ENCODE measurements at places on chromosomes 4 and X.

GRCh38 chrX:17012465-17012864, 66.0 kb downstream of the REPS2 start:
- DNase-seq = no peak

GRCh38 chr4:114091546-114091945, 112.1 kb upstream of the ARSJ start:
- no peak for DNase-seq

DNA sequence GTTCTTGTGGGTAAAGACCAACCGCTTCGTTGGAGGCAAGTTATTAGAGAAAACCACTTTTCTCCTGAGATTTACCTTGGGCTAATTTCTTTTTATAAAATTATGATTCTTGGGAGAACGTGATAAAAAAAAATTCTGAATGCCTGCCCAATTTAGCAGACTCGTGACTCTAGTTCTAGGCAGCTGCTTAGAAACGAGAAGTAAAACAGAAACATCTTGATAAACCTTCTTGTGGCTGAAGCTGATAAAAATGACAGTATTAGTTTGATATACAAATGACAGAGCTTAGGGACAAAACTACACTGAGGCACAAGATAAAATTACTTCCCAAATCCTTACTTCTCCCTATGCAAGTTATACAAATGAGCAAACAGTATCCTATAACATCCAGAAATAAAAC, 458.9 kb upstream of the TEX13C start:
- DNase-seq = no peak

- DNase-seq = no peak
Measured at GRCh38 chr4:18250564-18250963, 229.0 kb upstream of the LCORL start.

DNA sequence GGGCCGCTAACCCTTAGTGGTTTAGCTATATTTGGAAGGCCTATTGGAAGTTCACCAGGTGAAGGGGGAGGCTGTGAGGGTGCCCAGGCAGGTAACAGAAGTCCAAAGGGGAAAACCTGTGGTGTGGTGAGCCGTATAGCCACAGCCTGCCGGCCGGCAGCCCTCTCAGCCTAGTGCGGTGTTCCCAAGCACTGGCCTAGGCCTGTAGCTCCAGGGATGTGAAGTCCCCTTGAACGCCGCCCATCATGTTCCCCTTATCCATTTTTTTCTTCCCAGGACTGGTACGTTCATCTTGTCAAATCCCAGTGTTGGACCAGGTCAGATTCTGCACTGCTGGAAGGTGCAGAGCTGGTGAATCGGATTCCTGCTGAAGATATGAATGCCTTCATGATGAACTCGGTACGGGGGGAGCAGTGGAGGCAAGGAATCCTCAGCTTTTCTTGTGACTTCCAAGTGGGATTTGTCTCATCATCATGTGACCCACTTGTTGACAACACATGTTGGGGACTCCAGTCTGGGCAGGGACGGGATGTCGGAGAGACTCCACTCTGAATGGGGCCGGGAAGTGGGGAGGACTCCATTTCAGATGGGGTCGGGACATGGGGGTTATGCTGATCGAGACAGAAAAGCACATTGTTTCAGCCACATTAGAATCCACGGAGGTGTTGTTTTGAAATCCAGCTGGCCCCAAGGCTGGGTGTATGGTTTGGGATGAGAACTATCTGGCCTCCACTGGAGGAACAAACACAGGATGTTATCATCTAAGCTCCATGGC, 39.2 kb upstream of the MSANTD1 start:
- DNase-seq = no peak

Measured in RPMI7951 (cell line).